ENCODE measurements at places on chromosomes 12 and 14.

DNA sequence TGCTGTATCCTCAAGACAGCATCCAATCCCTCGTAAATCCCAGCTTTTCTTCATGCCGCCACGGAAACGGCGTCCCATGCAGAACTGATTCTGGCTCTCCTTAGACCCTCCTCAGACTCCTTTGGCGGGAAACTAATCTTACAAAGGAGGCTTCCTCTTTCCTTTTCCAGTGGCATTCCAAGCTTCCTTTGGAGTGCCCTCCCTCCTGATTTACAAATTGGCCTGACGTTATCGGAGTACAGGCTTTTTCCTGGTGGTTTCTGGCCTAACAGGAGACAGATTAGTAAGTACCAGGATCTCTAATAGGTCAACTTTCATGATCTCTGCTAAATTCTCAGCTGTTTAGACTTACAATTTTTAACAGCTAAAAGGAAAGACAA, 1.3 kb upstream of the ZDHHC17 start:
- no peak for DNase-seq

- DNase-seq: no peak
Measured at GRCh38 chr14:65813760-65814384, 401.3 kb downstream of the FUT8 start.

GRCh38 chr14:26833621-26834176, 235.9 kb upstream of the NOVA1 start:
- no peak for DNase-seq

- DNase-seq: no peak
Measured at GRCh38 chr14:39372656-39373055, 59.6 kb downstream of the FBXO33 start.

DNA sequence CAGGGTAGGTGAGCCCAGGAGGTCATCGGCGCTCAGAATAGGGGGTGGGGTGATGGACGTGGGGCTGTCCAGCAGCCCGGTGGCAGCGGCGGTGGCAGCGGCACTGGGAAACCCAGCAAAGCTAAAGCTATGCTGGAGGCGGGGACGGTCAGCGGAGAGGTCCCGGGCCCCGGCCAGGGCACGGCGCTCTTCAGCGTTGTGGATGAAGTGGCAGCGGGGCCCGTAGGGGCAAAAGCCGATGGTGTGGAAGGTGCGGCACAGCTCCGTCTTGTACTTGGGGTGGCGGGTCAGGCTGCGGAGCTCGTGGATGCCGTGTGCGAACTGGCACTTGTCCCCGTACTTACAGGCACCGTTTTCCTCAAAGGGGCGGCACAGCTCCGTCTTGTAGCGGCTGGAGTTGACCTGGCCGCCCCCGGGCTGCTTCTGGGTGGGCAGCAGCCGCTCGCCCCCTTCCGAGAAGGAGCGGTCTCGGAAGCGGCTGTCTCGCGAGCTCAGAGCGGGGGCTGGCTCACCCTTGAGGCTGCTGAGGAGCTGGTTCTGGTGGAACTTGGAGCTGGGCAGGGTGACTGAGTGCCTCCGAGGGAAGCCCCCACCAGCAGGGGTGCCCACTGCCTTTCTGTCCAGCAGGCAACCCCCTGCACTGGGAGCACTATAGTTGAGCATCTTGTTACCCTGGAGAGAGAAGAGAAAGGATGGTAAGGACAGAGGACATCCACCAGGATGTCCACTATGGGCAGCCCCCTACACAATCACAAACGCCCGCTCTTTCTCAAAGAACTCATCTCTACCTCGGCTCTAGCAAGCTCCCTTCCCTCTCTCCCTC, 2.8 kb downstream of the ZFP36L1 start:
- DNase-seq: peak; percentile 44
